ENCODE measurements at places on chromosomes 7 and 10. TPM values are rescaled to one million over a fixed set of nuclear protein-coding genes. Genes with fewer than 3 reads are reported as not detected.

GRCh38 chr7:100567031-100567730, 6.5 kb downstream of the SAP25 start:
- no peaks in the 10 kb centered on the region for H3K27me3 ChIP-seq
- H3K36me3 ChIP-seq = peaks cover 5% of the 10 kb centered on the region
- H3K4me1 ChIP-seq = peaks cover 53% of the 10 kb centered on the region
- no peak overlapping the region for H3K4me3 ChIP-seq

GRCh38 chr10:27153845-27154193, 365 bp downstream of the YME1L1 start:
- H3K27me3 ChIP-seq = no peaks in the 10 kb centered on the region
- peaks cover 4% of the 10 kb centered on the region for H3K36me3 ChIP-seq
- peak; percentile 2 for DNase-seq
- H3K27ac ChIP-seq = peak overlapping the region; percentile 99
- H3K4me3 ChIP-seq = peak overlapping the region; percentile 86

KCNMA1 gene
- total RNA-seq = 0.20 TPM

DNA sequence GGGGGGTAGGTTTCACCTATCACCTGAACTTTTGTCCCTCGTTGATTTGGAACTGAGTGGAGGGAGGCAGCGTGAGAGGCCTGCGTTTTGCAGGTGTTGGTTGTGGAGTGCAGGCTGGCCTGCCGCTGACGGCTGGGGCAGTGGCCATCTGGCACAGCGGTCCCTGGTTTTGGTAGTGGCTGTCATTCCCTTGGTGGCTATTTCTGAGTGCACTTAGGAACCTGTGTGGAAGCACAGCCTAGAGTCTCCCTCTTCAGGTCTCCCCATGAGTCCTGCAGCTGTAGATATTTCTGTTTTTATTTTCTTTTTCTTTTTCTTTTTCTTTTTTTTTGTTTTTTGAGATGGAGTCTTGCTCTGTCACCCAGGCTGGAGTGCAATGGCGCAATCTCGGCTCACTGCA, 129.2 kb downstream of the CUL2 start:
- no peaks in the 10 kb centered on the region for H3K4me1 ChIP-seq
- H3K4me3 ChIP-seq = no peak overlapping the region
- H3K27ac ChIP-seq = no peak overlapping the region
- no peaks in the 10 kb centered on the region for H3K36me3 ChIP-seq
- H3K27me3 ChIP-seq = no peaks in the 10 kb centered on the region
- DNase-seq = no peak

DNA sequence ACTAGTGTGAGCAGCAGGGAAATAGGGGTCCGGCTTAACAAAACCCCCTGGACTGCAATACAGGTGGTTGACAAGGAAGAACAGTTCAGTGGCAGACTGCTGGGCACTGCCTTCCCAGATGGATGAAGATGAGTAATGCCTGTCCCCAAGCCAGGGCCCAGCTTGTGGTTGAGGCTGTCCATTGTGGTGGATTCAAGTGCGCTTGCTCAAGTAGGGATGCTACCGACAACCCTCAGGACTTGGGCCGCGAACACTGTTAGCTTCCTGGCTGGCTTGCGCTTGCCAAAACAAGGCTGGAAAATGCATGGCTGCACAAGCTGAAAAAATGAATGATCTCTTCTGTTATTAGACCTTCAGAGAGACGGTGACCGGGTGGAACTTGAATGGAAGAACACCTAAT, 116.1 kb upstream of the ACBD5 start:
- H3K4me3 ChIP-seq = no peak overlapping the region
- no peak for DNase-seq
- H3K36me3 ChIP-seq = no peaks in the 10 kb centered on the region
- H3K27ac ChIP-seq = no peak overlapping the region
- H3K4me1 ChIP-seq = no peaks in the 10 kb centered on the region
- H3K27me3 ChIP-seq = no peaks in the 10 kb centered on the region

SPDYE2 gene
- not detected for total RNA-seq

All from CD8-positive, alpha-beta memory T cell (primary cell).